ENCODE measurements at places on chromosomes 7 and 10.

GRCh38 chr10:97743169-97743943 lies 6.4 kb downstream of the ZFYVE27 start:
- no peak for DNase-seq

GRCh38 chr10:127153181-127153580 lies 43.2 kb downstream of the INSYN2A start:
- no peak for DNase-seq

DNA sequence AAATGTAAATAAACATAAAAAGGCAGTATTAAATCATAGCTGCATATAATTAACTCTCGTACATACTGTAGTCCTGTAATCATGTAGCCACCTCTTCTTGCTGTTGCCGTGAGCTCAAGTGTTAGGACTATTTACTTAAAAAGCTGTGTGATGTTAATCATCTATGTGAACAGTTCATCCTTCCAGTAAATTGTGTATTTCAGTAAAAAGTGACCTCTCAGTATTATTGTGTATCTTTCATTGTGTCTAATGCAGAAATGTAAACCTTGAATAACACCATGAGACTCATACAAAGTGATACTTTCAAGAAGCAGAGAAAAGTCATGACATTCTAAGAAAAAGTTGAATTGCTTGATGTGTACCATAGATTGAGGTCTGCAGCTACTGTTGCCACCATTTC lies 38.0 kb downstream of the ADD3 start:
- DNase-seq: no peak

GRCh38 chr7:64559206-64559605 lies 3.7 kb downstream of the ZNF680 start:
- DNase-seq: no peak

- DNase-seq: no peak
Observed at GRCh38 chr10:4043897-4044665, 259.1 kb upstream of the KLF6 start.

GRCh38 chr10:132142396-132143161 lies 44.2 kb upstream of the DPYSL4 start:
- no peak for DNase-seq

Data from NCI-H1694 treated with DMSO at 0.1 percent for 48 hours (cell line).